Left ventricle myocardium superior (tissue), 1 donor: ENCODE measurements at places on chromosomes 11 and 22. TPM values are rescaled to one million over a fixed set of nuclear protein-coding genes. Genes with fewer than 3 reads are reported as not detected.

The PATE4 gene
- total RNA-seq = not detected

The POTEH gene
- not detected for total RNA-seq

The MPZL2 gene
- total RNA-seq = 11.8 TPM

The DGCR6 gene
- total RNA-seq = 11.2 TPM

The PGA5 gene
- 0.40 TPM for total RNA-seq

The OLFML1 gene
- total RNA-seq = 5.7 TPM

The FOLH1 gene
- not detected for total RNA-seq

- DNase-seq = no peak
Observed at GRCh38 chr11:106553304-106553703, 465.0 kb downstream of the GUCY1A2 start.

DNA sequence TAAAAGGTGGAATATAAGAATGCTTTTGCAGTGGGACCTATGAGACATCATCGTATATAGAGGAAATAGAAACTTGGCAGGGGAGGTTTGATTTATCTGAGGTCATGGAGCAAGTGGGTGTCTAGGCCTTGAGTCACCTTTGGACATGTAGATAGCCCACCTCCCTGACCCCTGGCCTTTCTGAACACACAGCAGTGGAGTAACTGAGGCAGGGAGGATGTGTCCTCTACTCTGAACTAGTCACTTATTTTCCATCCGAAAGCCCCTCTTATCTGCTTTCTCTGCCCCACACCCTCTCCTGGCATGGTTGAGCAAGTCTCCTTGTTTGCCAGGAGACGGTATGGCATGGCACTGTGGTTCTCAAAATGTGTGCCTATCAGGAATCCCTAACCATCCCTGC, 7.9 kb downstream of the CD82 start:
- no peak for DNase-seq

- no peak for DNase-seq
Observed at GRCh38 chr11:29353833-29354232, 663.0 kb downstream of the KCNA4 start.

DNA sequence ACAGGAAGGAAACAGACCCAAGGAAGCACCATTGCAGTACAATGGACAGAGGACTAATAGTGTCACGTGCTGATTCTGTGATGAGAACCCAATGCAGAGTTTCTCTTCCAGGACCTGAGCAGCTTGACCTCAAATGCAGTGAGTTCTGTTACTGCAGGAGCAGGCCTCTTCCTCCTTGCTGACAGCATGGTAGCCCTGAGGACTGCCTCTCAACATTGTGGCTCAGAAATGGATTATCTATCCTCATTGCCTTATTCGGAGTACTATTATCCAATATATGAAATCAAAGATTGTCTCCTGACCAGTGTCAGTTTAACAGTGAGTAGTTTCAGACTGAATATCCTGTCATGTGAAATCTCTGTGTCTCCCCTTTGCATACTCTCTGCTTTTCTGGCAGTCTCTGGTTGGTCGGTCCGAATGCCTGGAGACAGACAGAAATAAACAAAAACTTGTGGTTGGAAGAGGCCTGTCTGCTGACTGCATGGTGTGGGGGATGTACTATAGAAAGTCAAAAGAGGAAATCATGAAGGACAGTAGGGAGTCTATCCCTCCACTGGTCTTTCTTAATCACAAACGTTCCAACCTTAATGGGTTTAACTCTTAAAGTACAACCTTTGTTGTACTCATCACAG, 6.9 kb upstream of the MS4A14 start:
- no peak for DNase-seq

GRCh38 chr11:86632499-86633269, 39.7 kb downstream of the ME3 start:
- DNase-seq = no peak

DNA sequence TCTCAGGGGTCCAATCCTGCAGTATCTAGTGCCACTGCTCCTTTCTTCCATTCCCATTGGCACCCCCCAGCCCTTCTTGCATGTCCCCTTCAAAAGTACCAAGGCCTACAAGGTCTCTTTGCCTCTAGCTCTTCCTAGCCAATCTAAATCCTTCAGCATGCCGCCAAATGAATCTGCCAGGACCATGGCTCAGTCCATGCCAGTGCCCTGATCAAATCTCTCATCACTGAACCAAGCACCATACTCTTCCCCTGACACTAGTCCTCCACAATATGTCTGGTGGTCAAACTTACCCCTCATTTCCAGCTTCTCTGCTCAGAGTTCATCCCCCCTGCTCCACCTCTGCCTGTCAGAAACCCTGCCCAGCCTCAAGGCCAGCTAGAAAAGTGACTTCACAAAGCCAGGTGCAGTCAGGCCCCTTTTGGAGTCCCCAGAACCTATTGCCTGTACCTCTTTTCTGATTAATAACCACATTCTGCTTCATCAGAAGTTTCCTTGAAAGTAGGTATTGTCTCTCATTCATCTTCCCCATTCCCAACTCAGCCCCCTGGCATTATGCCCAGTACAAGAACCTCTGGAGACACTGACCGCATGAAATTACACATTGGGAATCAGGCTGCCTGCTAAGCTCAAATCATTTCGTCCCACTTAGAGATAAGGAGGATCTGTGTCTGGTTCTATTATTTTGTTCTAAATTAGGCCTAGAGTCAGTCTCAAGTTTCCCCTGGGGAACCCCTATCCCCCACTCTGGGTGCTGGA, 11.4 kb downstream of the FEN1 start:
- DNase-seq = no peak

DNA sequence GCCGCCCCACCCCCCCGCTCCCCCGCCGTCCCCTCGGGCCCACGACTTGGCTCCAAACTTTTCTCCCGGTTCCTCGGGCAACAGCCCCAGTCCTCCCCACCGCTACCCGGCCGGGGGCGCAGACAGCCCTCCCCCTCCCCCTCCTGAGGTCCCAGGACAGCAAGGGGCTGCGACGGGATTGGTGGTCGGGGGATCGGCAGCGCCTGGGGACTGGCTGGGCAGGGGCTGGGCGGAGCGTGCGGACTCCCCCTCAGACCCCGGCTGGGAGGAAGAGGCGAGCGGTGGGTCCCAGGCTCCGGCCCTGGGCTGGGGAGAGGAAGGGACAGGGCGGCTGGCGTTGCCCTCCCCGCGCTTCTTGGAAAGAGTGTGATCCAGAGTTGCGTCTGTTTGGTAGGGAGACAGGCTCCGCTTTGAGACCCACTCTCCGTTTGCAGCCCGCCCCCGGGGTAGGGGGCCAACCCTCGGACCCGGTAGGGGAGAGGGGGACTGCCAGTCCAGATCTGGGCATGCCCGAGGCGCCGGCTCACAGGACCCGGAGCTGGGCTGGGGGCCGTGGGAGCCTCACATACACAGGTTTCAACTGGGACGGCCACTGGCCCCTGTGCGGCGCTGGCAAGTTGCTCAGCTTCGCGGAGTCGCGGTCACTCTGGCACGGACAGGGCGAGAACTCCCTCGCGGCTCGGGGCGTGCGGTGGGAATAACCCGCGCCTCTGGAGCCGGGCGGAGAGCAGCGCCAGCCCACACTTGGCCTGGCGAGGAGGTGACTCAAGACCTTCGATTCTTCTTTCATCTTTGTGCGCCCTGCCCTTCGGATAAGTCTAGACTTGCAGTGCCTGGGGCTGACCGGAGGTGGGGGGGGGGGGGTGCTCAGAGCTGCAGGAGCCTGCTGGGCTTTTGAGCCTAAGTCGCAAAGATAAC, 999 bp downstream of the TSKU start:
- DNase-seq = peak; percentile 76

DNA sequence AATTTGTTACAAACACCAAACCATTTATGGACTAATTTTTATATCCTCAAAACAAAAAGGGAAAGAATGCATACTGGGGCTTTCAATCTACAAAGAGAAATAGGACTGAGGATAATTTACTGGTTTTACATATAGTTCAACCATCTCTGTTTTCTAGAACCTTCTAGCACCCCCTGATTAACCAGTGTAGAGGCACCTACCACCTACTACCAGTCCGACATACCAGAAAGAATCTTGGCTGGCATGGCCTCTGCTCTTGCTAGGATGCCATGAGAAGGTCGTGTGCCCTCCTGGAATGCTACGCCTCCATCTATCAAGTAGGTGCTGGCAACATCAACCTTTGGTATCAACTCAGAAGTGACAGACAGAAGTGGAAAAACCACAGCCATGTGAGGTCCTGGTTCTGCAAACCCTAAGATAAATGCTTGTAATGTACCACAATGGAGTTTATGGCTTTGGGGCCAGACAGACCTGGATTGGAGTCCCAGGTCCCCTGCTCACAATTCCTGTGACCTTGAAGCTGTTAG, 28.2 kb downstream of the MYH9 start:
- no peak for DNase-seq

- no peak for DNase-seq
Observed at GRCh38 chr11:69645801-69646492, 5.0 kb downstream of the CCND1 start.

GRCh38 chr11:59011655-59012397, 72.5 kb downstream of the GLYATL1 start:
- no peak for DNase-seq

DNA sequence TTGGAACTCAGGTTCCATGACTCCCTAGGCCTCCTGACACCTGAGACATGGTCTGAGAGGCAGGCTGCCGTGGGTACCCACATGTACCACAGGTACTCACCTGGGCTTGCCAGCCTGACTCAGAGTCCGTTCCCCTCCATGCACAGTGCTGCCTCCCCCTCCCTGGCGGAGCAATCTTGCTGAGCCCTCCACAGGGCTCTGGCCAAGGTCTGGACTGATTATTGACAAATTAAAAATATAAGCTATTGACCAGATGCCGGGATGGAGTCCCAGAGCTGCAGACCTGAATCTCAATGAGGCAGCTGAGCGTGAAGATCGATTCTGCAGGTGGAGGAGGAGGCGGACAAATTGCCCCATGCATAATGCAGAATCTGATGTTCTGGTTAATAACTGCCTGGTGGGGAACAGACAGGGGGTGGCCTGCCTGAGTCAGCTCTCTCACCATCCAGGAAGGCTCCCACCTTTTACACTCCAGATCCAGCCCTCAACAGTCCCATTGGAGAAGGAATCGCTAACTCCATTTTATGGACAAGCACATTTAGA, 422.7 kb downstream of the MIAT start:
- no peak for DNase-seq

DNA sequence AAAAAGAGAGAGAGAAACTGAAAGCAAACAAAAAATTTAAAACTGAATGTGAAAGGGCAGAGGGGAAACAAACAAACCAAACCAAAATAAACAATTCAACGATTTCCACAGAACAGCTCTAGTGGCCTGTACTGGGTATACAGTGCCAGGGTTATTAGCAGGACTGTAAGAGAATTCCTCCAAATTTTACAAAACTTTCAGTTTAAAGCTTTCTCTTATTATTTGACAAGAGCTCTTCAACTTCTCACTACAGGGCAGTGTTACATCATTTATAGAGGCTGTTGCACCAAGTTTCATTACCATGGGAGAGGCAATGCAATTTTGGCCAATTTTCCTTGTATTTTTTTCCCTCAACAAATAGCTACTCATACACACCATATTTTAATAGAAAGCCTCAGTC, 44.3 kb upstream of the CLPB start:
- no peak for DNase-seq

GRCh38 chr22:26763633-26764361, 106.4 kb downstream of the MIAT start:
- DNase-seq = no peak

GRCh38 chr11:120835601-120836228, 188.2 kb upstream of the TBCEL start:
- no peak for DNase-seq

- DNase-seq = peak; percentile 36
Observed at GRCh38 chr22:26367402-26368245, 61.4 kb upstream of the ASPHD2 start.

DNA sequence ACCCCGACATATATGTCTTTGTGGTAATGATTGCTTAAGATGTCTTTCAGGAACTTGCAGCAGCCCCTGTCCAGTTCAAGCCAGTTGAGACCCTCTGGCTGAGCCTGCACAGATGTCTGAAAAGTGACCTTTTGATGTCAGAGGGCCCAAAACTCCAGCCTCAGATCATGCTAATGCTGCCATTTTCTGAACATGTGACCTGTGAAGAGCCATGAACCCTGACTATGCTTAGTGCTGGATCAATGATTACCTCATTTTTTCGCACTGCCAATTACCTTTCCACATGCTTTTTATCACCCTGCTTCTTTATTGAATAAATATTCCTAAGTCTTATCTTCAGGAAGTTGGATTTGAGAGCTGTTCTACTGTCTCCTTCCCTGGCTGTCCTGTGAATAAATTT, 6.9 kb upstream of the CYP2R1 start:
- no peak for DNase-seq

DNA sequence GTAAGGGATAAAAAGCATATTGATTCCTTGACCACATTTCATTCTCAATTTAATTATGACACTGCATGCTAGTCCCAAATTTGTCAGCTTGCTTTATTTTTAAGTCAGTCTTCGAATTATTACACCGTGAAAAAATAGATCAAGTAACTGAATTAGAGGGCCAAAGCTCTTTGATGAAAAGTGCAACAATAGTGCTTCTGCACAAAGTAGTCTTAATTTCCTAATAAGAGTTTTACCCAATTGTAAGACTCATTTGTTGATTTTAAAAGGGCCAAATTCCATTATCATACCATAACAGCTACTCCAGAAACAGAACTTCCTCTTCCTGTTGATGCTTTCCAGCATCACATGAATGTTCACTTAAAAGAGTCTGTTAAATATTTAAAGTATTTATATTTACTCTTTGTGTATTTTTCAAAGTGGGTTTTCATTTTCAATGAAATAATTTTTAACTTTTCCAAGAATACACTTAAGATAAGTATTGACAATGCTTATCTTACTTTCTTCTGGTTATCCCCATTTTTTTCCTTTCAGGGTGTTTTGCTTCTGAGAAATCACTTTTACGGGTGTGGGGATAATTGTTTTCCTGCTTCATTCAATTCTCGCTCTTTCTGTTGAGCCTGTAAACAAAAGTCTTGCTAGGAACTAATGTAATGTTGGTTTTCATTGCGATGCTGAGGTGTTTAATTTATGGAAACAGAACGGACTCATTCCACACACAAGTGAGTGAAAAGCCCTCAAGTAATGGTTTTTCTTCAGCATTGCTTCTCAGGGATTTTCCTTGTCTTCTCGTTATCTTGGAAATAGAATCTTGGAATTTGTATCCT, 2.1 kb downstream of the ARHGEF12 start:
- no peak for DNase-seq

DNA sequence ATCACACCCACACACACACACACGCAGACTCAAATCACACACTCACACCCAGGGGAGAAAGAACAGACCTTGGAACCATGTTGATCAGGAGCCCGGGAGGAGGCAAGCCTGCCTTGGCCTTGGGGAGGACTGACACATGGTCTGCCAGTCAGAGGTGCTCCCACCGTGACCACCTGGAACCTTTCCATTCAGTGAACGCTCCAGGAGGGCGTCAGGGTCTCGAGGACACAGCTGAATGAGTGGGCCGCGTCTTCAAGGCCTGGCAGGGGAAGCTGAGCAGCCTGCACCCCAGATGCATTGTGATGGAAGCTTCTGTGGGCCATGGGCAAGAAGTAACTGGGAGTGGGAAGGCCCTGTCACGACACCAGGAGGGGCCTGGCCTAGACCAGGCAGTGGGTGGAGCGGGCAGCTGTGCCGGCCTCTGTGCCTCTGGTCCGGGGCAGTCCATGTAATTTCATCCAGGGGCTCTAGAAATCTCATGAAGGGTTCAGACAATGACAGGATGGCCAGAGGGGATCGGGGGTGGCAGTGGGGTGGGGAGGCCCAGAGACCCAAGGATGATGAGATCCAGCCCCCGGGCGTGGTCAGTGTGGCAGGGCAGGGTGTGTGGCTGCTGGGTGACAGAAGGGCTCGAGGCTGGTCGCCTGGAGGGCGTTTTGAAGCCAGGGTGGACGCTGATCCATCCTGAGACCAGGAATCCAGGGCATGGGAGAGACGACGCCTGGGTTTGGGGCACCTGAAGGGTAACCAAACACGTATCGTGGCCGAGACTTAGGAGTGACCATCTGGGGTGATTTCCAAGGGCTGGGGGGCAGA, 53.7 kb downstream of the IGF2 start:
- no peak for DNase-seq

GRCh38 chr22:21000987-21001600, 824 bp downstream of the THAP7 start:
- no peak for DNase-seq
